Spleen (tissue), 13 donors: ENCODE measurements at places on chromosomes 7 and 10. TPM values are rescaled to one million over a fixed set of nuclear protein-coding genes. Genes with fewer than 3 reads are reported as not detected.

The KCND2 gene
- 0.26 TPM for total RNA-seq

The GPRIN2 gene
- total RNA-seq = not detected

The SLC26A4 gene
- total RNA-seq = 0.75 TPM

The IGFBP1 gene
- total RNA-seq = not detected

The CPA4 gene
- 2.0 TPM for total RNA-seq

The LHFPL3 gene
- 0.20 TPM for total RNA-seq

The CPXM2 gene
- total RNA-seq = 22.0 TPM

The AFAP1L2 gene
- total RNA-seq = 207 TPM

The PI4K2A gene
- 23.6 TPM for total RNA-seq

The SUN3 gene
- not detected for total RNA-seq

The SCART1 gene
- 4.1 TPM for total RNA-seq

The VAX1 gene
- total RNA-seq = not detected

The DKK1 gene
- total RNA-seq = 2.7 TPM

The TAS2R41 gene
- not detected for total RNA-seq

The ZNF479 gene
- total RNA-seq = not detected

The GNAT3 gene
- not detected for total RNA-seq

The PTN gene
- 21.1 TPM for total RNA-seq

The NUTM2A gene
- 1.5 TPM for total RNA-seq

The GPR15LG gene
- not detected for total RNA-seq

The HMX3 gene
- total RNA-seq = not detected

The RAPGEF5 gene
- total RNA-seq = 289 TPM

The OPALIN gene
- not detected for total RNA-seq

The WDR86 gene
- 48.3 TPM for total RNA-seq

The GRID2IP gene
- 0.70 TPM for total RNA-seq

The NPS gene
- total RNA-seq = not detected

The SPDYE5 gene
- total RNA-seq = not detected

The PANK1 gene
- total RNA-seq = 1.6 TPM

The FRAT2 gene
- 28.3 TPM for total RNA-seq

The CYP3A7 gene
- not detected for total RNA-seq

The MMRN2 gene
- total RNA-seq = 120 TPM

The SUMF2 gene
- 109 TPM for total RNA-seq
